ENCODE measurements at places on chromosomes 3 and 15. TPM values are rescaled to one million over a fixed set of nuclear protein-coding genes. Genes with fewer than 3 reads are reported as not detected.
A peak's percentile ranks its signal among the peaks of the same experiment; 100 is the strongest.

The SLC7A14 gene
- total RNA-seq, result not detected

The GOLGA8J gene
- not detected for total RNA-seq

- DNase-seq, result no peak
Observed at GRCh38 chr3:78571486-78571885, 1196.3 kb downstream of the ROBO1 start.

DNA sequence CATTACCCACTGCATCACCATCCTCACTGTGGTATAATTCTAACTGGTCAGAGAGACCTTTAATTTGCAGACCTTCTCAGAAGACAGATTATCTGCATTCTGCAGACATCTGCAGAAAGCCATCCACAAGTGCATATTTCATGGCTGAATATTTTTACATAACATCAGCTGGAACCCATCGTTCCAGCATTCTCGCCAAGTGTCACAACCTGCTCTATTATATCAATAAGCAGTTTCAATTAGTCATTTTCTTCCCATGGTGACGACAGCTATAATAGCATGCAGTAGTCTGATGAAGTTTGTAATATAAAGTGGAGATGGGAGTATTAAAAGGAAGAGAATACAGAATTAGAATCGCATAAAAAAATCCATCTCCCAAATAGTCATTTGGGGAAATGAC is 334.7 kb downstream of the FHIT start:
- no peak for DNase-seq

DNA sequence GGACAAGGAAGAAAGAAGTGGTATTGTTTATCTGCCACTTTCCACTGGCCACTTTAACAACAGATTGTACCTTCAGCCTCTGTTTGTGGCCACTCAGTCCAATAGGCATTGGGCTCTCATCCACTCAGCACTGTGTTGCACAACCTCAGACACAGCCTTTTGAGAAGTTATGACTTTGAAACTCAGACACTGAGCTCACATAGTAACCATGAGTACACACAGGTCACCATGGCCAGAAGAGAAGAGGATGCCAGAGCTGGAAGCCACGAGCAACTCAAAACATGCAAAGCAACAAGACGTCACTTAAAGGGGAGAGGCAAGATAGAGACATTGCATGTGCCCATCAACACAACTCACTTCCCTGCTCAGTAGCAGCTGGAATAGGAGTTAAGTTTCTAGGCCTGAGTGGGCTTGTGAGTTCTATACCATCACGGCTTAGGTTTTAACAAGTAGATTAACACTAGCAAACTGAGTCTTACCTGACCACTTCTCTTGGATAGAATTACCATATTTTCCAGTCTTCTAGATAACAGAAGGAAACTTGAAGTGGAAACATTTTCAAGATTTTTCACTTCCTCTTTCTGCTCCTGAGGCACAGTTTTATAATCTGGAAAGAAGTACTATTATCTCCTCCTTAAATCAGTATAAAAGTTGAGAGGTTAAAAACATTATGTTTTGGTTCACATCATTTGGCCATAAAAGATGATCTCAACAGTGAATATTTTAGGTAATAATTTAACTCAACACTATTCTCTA is 103.5 kb downstream of the IMPG2 start:
- peak; percentile 84 for DNase-seq

DNA sequence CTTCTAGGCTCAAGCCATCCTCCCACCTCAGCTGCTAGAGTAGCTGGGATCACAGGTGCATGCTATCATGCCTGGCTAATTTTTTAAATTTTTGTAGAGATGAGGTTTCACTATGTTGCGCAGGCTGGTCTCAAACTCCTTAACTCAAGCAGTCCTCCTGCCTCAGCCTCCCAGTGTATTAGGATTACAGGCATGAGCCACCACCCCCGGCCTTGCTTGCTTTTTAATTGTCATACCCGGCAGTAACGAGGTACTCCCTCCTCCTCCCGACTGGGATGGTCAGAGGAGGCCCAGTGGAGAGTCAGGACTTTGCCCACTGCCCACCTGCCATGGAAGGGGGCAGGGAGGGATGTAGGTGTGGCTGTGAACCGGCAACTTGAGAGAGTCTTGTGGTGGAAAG is 4.5 kb downstream of the NOX5 start:
- DNase-seq, result no peak

- DNase-seq, result no peak
Observed at GRCh38 chr3:168981396-168981795, 682.1 kb downstream of the MECOM start.

GRCh38 chr3:59265566-59265965 is 215.7 kb upstream of the CFAP20DC start:
- DNase-seq, result no peak

- no peak for DNase-seq
Observed at GRCh38 chr15:65986416-65986815, 117.1 kb downstream of the RAB11A start.

DNA sequence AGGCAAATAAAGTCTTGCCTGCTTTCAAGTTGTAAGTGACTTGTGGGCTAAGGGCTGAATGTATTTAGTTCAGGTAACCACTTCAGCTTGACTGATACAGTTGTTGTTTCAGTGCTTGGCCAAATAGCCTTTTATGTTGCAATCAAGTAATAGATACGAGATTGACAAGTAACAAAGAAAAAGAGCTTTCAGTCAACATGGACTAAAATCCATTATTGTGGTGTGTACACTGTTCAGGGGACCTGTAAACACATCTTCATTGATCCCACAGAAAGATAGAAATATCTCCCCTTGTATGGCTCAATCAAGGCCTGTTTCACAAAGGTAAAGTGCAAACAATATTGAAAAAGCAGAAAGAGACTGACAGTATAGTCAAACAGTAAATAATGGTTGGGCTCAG is 224.8 kb upstream of the TMCO5A start:
- no peak for DNase-seq

Measured in suprapubic skin (tissue), 4 donors.